Ovary (tissue), 10 donors: ENCODE measurements at places on chromosomes 3 and 15. TPM values are rescaled to one million over a fixed set of nuclear protein-coding genes. Genes with fewer than 3 reads are reported as not detected.

The FOXB1 gene
- not detected for total RNA-seq

GRCh38 chr3:31833391-31834190, 147.5 kb downstream of the OSBPL10 start:
- no peak overlapping the region for H3K27ac ChIP-seq
- no peaks in the 10 kb centered on the region for H3K36me3 ChIP-seq
- H3K27me3 ChIP-seq, result no peaks in the 10 kb centered on the region
- peaks cover 5% of the 10 kb centered on the region for H3K4me1 ChIP-seq
- no peak for DNase-seq
- no peak overlapping the region for H3K4me3 ChIP-seq

DNA sequence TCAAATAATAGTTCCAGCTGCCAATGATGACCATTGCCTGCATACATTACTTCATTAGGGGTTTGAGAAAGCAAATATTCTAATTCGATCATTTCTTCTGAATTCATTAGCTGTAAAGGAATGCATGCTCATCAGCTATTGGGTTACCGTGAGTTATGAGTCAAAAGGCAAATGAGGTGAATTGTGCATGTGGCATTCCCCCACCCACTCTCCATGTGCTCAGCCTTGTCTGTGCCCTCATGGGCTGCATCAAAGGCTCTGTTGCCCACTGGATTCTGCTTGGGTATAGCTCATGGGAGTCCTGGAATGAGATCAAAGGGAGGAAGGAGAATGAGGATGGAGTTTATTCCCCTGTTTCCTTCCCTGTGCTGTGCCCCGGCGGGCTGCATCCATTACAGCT, 99.3 kb upstream of the CHRNA7 start:
- no peak for DNase-seq
- H3K27ac ChIP-seq, result no peak overlapping the region
- no peaks in the 10 kb centered on the region for H3K4me1 ChIP-seq
- H3K36me3 ChIP-seq, result no peaks in the 10 kb centered on the region
- no peak overlapping the region for H3K4me3 ChIP-seq

The GATA2 gene
- total RNA-seq, result 4.0 TPM

The GOLGA6L24 gene
- not detected for total RNA-seq

The WNT7A gene
- total RNA-seq, result 0.34 TPM

DNA sequence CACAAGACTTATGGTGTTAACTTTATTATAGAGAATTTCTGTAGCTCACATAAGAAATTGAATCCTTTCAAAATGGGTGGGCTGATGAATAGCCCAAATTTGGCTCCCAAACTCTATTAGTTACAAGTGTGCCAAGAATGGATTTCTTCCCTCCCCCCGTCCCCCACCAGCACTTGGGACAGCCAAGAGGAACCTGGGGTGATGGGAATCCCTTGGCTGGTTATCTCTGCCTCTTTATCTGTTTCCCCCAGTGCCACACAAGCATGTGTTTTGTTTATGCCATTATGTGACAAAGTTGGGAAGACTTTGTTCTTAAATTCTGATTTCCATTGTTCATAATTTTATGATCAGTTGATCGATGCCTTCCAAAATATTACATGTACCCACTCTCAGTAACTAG, 28.3 kb downstream of the CMSS1 start:
- H3K4me1 ChIP-seq, result peaks cover 8% of the 10 kb centered on the region
- no peaks in the 10 kb centered on the region for H3K27me3 ChIP-seq
- H3K4me3 ChIP-seq, result no peak overlapping the region
- no peak for DNase-seq
- H3K36me3 ChIP-seq, result no peaks in the 10 kb centered on the region
- no peak overlapping the region for H3K27ac ChIP-seq

DNA sequence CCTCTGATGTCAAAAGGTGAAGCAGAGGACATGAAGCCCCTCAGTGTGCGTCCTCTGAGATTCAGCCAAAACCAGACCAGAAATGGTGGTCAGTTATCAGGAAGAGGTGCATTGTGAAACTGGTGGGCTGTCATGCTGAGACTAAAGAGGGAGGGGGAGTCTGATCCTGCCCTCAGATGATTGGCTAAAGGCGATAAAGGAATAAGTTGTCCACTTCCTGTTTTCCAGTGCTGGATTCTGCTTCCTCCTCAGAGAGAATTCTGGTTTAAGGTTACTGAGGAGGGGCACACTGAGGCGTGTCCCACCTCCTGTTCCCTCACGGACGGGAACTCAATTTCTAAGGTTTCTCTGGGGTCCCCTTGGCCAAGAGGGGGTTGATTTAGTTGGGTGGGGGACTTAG, 97.0 kb upstream of the UBE3A start:
- no peaks in the 10 kb centered on the region for H3K27me3 ChIP-seq
- no peak for DNase-seq
- H3K4me1 ChIP-seq, result no peaks in the 10 kb centered on the region
- no peak overlapping the region for H3K27ac ChIP-seq

DNA sequence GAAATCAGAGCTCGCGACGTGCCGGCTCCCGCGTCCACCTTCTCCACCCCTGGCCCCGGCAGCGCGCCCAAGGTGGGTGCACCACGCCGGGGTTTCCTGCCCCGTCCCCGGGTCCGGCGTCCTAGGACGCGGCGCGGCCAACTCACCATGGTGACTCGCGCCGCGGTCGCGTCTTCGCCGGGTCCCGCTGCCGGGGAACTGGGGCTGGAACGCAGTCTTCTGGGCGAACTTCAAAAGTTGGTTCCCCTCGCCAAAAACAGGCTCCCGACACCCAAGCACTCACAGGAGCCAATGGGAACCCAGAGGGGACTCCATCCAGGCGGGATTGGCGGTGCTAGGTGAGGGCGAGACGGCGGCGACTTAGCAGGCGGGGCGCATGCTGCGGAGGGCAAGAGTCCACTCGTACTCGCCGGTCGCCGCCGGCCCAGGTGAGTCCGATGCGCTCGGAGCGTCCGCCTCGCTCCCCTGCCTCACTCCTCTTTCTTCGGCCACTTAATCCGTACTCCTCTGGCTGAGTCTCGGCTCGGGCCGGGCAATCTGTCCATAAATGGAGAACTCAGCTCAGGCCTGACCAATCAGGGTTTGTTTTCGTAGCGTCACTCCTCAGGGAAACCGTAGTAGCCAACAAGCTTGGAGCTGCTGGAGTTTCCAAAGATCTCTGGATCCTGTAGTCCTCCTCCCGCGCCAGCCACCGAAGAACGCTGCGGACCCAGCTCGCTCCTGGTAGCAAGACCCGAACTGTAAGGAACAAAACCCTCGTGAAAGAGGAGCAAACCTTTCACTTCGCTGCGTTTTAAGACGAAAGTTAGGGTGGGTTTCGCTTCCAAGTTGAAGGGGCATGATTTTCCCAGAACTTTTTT, at the start of gene MYO1E:
TSS of gene MYO1E (minus strand) at position 520 of the 860 bp plus-strand sequence. CDS start at position 149, 371 bp downstream.
- peak; percentile 91 for DNase-seq
- H3K27ac ChIP-seq, result peak within 1 kb of the TSS; percentile 90
- H3K4me3 ChIP-seq, result peak within 1 kb of the TSS; percentile 85
- H3K27me3 ChIP-seq, result no peaks in the 10 kb centered on the region
- H3K4me1 ChIP-seq, result no peaks in the 10 kb centered on the region

The IP6K2 gene
- total RNA-seq, result 132 TPM

GRCh38 chr3:119783883-119784282, 2.0 kb downstream of the NR1I2 start:
- no peak overlapping the region for H3K4me3 ChIP-seq
- H3K27ac ChIP-seq, result no peak overlapping the region
- DNase-seq, result no peak
- H3K36me3 ChIP-seq, result no peaks in the 10 kb centered on the region
- no peaks in the 10 kb centered on the region for H3K27me3 ChIP-seq
